ENCODE measurements at places on chromosomes 4 and X. TPM values are rescaled to one million over a fixed set of nuclear protein-coding genes. Genes with fewer than 3 reads are reported as not detected.

Gene ALB
- total RNA-seq = not detected

- no peak for DNase-seq
These were observed 32.9 kb downstream of the LAMTOR3 start for GRCh38 chr4:99861120-99861905.

DNA sequence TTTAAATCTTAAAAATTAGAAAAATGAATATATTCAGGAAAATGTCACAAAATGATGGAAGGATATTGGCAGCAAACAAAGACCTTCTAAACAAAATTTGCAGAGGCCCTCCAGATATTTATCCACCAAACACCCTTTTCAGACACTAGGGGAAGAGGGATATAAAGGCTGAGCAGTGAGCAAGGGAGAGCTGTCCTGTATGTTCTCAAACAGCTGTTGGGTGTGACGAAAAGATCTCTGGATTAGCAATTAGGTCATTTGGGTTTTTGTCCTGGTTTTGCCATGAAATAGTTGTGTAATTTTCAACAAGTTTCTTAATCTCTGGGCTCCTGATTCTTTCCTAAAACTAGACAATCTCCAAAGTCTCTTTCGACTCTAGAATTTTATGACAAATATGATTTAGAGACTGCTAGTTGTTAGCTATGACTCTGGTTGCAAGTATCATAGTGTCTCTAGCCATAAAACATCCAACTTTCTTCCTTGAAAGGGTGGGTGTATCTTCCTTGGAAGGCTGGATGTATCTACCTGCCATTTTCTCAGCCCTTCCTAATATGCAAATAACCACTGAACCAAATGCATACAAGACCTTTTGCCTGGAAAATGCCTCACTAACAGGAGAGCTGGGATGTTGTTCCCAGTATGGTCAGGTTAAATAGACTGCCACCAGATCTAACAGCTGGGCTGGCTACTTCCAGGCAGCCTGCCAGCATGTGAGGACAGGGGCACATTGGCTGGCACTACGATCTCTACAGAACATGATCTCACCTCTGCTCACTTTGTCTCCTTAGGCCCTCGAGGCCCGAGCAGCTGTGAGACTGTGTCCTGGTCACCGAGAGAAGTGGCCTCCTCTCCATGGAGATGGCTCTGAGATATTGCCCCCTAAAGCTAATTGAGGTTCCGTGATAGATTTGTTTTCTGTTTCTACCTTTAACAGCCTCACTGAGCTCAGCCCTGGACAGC lies 225.5 kb upstream of the JADE1 start:
- peak; percentile 72 for DNase-seq

GRCh38 chr4:123284168-123284567 lies 112.4 kb upstream of the SPRY1 start:
- no peak for DNase-seq

Gene ENPEP
- total RNA-seq = 6.8 TPM

DNA sequence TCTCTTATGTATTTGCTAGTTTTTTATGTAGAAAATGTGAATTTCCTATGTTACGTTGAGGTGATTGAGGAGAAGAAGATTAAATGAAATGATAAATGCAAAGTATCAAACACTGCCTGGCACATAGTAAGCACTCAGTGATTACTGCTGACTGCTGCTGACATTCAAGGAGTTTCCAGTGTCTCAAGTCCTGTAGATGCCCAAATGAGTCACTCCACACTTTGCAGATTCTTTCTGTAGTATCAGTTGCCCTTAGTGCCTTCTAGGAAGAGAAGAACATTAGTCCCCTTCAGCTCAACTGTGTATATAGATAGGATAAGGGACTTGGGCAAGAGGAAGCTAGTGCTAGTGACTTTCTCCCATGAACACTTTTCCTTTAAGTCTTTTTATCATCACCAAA lies 240.5 kb upstream of the TEX13A start:
- DNase-seq = no peak

Gene EDA2R
- total RNA-seq = 1.5 TPM

DNA sequence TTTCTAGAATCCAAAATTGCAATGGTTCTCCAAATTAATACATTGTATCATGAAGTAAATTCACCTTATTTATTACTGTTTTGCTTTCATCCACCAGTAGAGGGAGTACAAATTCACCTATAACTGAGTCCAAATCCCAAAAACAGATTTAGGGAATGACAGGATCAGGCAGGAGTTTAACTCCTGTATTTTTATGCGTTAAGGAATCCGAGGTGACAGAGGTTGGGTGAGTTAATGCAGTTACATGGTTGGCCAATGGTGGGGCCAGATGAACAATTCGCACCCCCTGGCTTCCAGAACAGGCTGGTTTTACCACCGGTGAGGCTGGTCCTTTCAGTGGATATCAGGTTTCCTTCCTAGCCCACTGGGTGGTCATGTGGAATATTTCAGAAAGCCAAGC lies 82.4 kb downstream of the MTNR1A start:
- no peak for DNase-seq

DNA sequence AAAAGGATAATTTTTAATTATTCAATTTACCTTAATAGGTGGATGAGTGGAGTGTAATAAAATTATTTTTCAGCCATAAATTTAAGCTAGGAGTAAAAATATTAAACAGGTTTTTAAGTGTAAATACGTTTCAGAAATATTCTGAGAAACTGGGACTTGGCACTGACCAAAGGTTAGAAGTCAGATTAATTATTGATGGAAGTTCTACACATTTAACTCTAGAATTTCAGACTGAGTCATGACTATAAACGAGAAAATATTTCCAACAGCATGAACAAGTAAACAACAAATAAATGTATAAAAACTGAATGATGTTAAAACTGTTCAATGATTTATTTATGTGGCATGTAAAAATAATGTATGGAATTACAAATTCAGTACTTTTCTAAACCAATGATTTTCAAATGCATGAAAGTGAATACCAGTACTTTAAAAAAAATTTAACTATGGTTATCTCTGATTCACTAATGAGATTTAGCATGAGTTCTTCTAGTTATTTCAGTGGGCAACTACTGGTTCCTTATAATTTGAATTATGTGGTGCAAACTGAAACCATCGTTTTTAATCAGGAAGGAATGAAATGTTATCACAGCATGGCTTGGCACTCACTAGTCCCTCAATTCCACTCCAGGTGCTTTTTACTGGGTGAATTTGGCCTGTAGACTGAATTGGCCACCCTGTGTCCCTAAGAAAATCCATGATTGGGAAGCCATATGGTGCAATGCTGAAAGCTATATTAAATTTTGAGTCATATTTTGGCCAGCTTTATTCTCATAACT lies 244.2 kb downstream of the FSTL5 start:
- no peak for DNase-seq

Gene CPZ
- 1.2 TPM for total RNA-seq

DNA sequence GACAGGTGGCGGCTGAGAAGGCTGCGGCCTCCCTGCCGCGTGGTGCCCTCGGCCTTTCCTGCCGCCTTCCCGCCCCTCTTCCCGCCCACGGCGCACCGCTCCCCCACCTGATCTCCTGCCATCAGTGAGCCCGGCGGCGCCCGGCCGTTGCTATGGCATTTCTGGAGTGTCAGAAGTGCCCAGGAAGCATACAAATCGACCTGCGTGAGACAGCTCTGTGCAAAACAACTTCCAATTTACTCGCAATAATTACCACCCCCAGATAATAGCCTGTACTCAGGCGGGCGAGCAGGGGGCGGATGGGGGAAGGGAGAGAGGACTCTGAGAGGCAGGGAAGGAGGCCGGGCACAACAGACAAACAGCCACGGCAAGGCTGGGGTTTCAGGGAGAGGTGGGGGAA lies 16.6 kb upstream of the ERCC6L start:
- no peak for DNase-seq

DNA sequence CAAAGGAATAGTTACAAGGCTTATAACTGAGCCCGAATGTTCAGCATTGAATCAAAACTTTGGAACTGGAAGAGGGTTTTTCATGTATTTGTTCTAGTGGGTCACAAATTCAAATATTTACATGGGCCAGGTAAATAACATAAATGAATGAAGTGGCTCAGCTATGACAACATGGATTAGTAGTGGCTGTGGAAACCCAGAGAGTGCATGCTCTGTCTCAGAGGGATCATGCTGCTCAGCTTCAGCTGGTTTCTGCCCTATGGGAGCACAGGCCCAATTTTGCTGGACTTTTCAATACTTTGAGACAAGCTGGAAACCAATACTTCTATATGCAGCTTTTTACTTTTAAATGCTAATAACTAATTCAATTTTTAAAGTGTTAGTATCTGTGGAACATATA lies 394.0 kb upstream of the TEX13C start:
- DNase-seq = no peak

- DNase-seq = no peak
These were observed 728.6 kb downstream of the TRIML1 start for GRCh38 chr4:188867796-188868195.

GRCh38 chr4:69881173-69881773 lies 21.3 kb upstream of the SULT1E1 start:
- peak; percentile 12 for DNase-seq

DNA sequence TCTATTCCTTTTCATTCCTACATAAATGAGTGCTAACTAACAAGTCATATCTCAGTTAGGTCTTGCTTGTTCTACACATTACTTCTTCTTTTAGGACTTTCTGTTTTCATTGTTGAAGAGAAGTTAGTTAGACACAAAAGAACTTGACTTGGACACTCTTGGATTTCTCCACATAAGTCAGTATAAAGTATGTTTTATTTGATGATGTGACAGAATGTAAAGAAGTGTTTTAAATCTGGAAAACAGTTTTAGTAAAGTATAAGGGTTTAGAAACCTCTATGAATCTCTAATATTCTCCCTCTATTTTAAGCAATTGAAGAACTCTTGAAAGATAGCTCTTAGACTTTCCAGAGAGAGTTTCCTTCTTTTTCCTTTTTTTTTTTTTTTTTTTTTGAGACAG lies 38.6 kb upstream of the TMEM33 start:
- no peak for DNase-seq

- no peak for DNase-seq
These were observed 556 bp upstream of the SLC25A43 start for GRCh38 chrX:119398587-119398973.

DNA sequence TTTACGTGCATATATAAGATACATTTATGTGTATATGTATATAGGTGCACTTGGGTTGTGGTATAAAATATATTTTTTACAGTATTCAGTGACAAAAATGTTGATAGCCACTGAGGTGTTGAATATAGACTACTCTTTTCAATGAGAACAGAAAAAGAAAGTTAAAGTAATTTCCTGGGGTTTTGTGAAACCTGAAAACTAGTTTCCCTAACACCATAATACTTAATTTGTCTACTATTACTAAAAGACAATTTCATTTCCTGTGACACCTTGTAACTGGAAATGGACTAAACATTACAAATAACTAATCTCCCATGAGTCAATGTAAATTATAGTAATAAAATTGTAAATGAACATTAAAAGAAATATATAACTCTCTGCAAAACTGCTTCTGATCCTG lies 32.0 kb upstream of the MAP9 start:
- DNase-seq = no peak

GRCh38 chr4:40114206-40114605 lies 57.6 kb downstream of the N4BP2 start:
- DNase-seq = no peak

GRCh38 chr4:158333820-158334219 lies 123.5 kb downstream of the TMEM144 start:
- no peak for DNase-seq

GRCh38 chr4:39636531-39637184 lies 2.0 kb downstream of the SMIM14 start:
- no peak for DNase-seq

- DNase-seq = no peak
These were observed 25.9 kb downstream of the COL25A1 start for GRCh38 chr4:109276482-109277095.

- no peak for DNase-seq
These were observed 37.2 kb upstream of the SCRG1 start for GRCh38 chr4:173436149-173436579.

Gene CT45A10
- not detected for total RNA-seq

Gene TAF7L
- not detected for total RNA-seq

DNA sequence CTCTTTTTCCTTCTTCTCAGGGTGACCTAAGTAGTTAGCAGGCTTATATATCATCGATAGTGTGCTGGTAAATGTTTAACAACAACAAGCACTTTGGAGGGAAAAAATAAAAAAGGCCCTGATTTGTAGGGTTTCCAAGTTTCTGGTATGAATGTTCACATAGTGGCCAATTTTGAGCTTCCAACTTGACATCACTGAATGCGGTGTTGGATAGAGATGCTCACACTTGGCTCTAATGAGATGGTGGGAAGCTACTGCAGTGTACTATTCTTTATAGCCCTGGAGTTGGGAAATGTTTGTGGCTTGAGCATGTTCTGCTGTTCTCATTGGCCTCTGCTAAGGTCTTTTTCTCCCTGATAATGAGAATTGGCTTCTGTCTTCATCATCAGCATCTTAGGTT lies 875.3 kb downstream of the PCDH7 start:
- DNase-seq = no peak

- peak; percentile 61 for DNase-seq
These were observed 47.2 kb downstream of the SLC34A2 start for GRCh38 chr4:25702848-25703247.

DNA sequence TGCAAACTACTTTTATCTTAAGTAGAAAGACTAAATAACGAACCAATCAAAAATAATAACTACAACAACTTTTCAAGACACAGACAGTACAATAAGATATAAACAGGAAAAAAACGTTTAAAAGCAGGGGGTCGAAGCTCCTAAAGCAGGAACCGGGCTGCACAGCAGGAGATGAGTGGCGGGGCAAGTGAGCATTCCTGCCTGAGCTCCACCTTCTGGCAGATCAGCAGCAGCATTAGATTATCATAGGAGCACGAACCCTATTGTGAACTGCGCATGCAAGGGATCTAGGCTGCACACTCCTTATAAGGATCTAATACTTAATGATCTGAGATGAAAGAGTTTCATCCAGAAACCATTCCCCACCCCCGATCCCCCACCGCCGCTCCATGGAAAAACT lies 146.2 kb downstream of the TEX11 start:
- DNase-seq = no peak

- no peak for DNase-seq
These were observed 138.8 kb downstream of the DCTD start for GRCh38 chr4:182778222-182778982.

- no peak for DNase-seq
These were observed 119.7 kb downstream of the PCDH7 start for GRCh38 chr4:30839583-30840520.

DNA sequence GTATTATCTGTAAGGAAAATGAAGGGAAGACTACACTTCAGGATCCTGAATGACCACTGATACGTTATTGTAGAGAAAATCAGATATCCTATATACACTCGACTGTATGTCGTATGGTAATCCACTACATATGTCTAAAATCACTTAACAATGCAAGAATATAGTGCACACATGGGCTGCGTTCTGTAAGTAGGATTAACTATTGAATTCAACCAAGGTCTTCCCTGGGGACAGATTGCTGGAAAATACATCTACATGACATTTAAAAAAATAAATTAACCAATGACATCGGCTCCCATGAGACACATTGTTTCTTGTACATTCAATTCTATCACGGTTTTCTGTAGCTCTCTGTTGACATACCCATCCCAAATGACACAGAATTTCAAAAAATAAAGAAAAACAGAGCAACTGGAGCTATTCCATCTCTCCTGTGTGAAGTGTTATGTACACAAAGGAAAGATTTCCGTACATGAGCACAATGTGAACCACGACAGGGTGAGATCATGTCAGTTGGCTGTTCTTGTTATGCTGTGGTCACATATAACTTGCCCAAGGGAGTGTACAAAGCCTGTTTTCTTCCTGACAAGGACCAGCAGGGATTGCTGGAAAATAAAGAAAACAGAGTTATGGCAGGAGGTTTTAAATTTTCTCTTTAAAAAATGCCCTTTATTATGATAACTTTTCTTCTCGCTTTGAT lies 6.1 kb downstream of the ENOX2 start:
- DNase-seq = no peak

All from right cardiac atrium (tissue), 5 donors.